ENCODE measurements at places on chromosomes 16 and 17.

DNA sequence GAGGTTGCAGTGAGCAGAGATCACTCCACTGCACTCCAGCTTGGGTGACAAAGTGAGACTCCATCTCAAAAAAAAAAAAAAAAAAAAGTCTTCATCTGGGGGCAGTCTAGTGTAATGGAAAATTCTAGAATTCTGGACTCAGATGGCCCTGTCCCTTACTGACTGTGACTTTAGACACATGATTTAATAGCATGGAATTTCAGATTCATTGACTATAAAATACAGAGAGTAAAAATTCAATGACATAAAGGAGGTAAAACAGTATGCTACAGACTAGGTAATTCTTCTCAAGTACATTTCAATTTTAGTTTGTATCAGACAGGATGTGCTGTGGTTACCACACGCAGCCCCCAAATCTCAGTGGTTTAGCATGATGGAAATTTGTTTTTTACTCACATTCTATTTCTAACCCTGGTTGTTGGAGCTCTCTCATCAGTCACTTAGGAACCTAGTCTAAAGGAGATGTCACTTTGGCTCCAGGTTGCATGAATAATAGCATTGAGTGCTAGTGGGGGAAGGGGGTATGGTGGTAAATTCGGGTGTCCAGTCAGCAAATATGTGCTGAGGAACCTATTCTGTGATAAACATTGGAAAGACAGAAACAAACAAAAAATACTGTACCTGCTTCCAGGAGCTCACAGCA is 444.0 kb downstream of the XYLT1 start:
- DNase-seq = peak; percentile 92

GRCh38 chr16:87947356-87948118 is 3.7 kb upstream of the BANP start:
- DNase-seq = no peak

DNA sequence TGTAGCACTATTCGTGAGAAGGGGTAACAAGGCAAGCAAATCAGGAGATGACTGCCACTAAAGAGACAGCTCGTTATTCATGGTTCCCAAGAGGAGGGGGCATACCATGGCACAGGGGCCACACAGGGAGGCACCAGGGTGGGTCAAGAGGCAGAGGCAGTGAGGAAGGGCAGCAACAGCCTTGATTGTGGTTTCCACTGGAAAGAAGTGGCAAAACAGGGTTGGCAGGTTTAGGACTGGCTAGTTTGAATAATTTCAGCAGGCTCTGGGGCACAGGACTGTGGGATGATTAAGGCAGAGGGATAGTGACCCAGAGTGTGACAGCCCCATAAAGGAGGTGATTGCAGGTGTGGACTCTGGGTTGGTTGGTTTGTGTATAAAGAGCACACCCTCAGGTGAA is 188.9 kb downstream of the CBLN1 start:
- no peak for DNase-seq

- no peak for DNase-seq
These were observed 9.1 kb downstream of the TP53I13 start for GRCh38 chr17:29577385-29578211.

DNA sequence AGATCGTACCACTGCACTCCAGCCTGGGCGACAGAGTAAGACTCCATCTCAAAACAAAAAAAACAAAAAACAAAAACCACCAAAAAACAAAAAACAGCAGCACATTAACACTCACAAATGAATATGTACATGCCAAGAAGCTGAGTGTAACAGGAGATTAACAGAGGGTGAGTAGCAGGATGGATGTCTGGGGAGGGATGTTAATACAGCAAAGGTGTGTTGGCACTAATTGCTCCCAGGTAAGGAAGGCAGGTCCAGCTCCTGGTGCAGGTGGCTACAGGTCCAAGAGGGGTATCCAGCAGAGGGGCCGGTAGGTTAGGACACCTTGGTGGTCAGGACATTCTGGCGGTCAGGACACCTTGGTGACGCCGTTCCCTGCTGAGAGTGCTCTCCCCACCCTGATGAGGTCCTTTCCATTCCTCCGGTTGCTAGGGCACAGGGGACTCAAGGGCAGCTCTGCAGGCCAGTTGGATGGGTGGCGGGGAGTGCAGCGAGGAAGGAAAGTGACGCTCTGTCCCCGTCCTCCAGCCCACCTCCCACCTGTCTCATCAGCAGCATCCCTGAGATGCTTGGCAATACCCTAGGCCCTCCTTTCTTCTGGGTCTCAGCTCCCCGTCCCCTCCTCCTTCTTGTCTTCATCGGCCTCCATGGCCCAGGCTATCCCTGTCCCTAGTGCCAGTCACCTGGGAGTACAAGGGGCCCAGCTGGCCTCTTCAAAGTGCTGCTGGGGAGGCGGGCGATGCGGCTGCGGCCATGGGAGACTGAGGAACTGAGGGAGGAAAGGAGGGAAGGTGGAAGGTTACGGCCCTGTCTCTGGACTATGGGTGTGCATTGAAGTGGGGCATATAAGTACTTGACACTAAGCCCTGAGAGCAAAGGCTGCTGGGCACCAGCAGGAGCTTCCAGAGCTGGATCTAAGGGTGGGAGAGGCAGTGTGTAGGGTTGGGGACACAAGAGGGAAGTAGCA is 10.7 kb upstream of the GFAP start:
- no peak for DNase-seq

- no peak for DNase-seq
These were observed 24.3 kb upstream of the KRT20 start for GRCh38 chr17:40909351-40909750.

Data from GM12878 (cell line).